CD4-positive, alpha-beta T cell treated with Interferon alpha-2 for 1 hour (primary cell): ENCODE measurements at places on chromosomes 16 and 17.

- DNase-seq: no peak
Measured at GRCh38 chr16:54648575-54648974, 282.1 kb upstream of the IRX5 start.

GRCh38 chr16:30054959-30055553 is 10.5 kb upstream of the ALDOA start:
- DNase-seq: peak; percentile 61

DNA sequence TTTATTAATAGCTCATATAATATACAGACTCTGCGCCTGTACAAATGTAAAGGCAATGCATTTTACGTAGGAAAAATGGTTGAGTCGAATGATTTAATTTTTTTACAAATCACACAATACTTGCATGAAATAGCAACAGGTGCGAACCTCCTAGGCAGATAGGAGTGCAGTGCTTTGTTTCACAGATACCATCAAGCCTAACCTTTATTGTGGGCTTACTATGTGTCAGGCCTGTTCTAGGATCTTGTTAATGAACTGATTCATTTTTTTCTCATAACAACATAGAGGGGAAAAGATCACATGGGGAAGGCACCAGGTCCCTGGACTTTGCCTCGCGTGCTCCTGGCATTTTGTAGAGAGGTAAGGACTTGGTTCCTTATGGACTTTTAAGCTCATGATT is 107.8 kb downstream of the PRKCB start:
- no peak for DNase-seq

- DNase-seq: no peak
Measured at GRCh38 chr16:2985893-2986355, 5.7 kb upstream of the PKMYT1 start.

DNA sequence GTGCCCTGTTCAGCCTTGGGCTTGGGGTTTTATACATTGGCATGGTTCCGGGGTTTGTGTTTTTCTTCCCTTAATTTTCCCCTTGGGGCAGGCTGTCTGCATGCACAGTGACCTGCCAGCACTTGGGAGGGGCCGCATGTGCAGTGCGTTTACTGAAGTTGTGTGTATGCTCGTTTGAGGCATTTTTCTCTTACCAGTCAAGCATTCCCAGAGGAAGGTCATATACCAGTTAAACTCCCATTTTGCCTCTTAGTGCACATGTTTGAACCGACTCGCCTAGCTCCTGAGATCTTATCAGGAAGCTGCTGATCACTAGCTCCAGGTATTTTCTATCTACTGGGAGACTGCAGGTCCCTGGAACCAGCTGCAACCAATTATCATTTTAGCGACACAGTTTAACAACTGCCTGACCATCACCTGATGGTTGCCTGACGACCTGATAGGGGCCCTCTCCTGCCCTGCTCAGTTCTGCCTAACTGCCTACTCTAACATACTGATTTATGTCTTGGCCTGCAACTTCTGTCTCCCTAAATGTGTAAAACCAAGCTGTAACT is 51.4 kb downstream of the MFSD11 start:
- no peak for DNase-seq

GRCh38 chr16:22353933-22354541 is 20.4 kb downstream of the CDR2 start:
- DNase-seq: no peak

DNA sequence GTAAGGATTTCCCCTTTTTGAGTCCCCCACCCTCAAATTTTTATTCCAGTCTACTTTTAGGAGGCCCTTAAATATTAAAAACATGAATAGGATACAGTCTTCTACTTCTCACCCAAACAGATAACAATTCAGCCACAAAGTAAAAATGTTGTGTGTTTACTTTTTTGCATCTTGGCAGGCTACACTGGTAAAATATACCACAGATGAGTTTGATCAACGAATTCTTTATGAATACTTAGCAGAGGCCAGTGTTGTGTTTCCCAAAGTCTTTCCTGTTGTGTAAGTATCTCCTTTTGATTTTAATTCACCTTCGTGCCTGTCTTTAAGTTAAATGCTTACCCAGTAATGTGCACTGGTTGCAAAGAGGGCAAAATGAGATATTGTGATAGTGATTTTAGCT is 34.4 kb upstream of the RAB11FIP4 start:
- no peak for DNase-seq

DNA sequence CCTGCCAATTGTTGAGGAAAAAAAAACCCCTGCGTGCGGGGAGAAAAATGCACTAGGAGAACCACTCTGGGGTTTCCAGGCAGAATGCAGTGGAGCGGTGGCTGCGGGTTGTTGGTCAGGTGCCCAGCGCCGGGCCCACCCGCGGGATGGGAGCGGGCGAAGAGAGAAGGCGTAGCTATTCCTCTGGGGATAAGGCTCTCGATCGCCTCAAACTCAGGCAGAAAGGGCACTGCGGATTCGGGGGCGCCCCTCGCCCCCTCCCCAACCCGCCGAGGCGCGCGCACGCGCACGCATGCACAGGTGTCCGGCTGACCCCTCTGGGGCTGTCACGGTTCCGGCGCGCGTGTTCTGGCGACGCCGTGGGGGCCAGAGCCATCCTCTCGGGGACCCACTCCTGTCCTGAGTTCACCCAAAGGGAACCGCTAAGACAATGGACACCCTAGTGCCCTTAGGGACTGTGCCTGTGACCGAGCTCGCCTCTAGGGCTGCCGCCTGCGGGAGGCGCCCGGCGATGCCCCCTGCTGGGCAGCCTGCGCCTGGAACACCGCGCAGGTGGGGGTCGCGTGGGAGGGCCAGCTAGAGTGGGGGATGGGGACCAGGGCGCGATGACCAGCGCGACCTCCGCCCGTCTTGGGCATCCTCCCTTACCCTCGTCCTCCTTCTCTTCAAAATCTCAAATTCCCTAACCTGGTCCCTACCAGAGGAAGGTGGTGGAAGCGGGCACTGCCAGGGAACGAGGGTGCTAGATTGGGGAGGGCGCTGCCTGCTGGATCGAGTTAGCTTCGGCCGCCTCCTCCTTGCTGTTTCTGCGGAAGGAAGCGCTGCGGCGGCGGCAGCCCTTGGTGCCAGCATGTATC is 14.4 kb upstream of the CBX8 start:
- DNase-seq: no peak

GRCh38 chr16:49621241-49622083 is 234.4 kb downstream of the ZNF423 start:
- no peak for DNase-seq

GRCh38 chr16:51151961-51152663 is 1.0 kb upstream of the SALL1 start:
- DNase-seq: no peak

GRCh38 chr17:63610854-63611253 is 10.2 kb downstream of the TACO1 start:
- no peak for DNase-seq

GRCh38 chr16:27405546-27406451 is 3.8 kb downstream of the IL21R start:
- DNase-seq: no peak

DNA sequence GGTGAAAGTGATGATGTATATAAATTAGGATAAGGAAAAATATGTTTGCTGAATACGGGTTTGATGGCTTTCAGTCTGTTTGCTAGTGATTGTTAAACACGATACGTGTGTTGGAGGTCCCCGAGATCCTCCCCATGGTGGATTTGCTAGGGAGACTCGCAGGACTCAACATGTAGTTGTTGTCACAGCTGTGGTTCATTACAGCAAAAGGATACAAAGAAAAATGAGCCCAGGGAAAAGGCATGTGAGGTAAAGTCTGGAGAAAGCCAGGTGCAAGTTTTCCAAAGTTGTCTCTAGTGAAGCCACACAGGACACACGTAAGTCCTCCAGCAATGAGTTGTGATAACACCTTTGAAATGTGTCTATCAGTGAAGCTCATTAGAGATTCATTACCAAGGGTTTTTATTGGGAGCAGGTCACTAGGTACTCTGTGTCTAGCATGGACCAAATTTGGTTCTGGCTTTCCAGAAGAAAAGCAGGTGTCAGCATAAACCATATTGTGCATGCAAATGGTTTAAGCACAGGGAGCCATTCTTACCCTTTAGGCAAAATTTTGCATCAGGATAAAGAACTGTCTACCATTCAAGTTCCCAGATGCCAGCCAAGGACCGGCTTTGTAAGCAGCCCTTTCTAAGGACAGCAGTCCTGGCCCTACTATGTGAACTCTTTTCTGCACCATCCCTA is 215.2 kb upstream of the WSCD1 start:
- no peak for DNase-seq

DNA sequence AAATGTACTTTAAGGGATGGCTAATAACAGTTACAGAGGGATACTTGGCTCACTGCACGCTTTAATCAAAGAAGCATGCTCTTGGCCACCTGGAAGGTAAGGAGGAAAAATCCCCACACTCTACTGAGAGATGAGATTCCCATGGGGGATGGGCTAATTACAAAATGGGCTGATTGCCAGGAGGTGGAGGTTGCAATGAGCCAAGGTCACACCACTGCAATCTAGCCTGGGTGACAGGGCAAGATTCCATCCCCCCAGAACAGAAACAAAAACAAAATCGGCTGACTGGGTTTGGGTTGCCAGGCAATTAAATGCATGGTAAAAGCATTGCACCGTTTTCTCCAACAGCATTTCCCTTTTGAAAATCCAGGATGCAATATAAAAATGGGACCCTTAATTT is 18.0 kb downstream of the N4BP1 start:
- no peak for DNase-seq

- DNase-seq: no peak
Measured at GRCh38 chr16:67931712-67932461, at the start of gene CTRL. CTRL (minus strand) TSS chr16:67931862; CDS start chr16:67931852, 10 bp downstream.

DNA sequence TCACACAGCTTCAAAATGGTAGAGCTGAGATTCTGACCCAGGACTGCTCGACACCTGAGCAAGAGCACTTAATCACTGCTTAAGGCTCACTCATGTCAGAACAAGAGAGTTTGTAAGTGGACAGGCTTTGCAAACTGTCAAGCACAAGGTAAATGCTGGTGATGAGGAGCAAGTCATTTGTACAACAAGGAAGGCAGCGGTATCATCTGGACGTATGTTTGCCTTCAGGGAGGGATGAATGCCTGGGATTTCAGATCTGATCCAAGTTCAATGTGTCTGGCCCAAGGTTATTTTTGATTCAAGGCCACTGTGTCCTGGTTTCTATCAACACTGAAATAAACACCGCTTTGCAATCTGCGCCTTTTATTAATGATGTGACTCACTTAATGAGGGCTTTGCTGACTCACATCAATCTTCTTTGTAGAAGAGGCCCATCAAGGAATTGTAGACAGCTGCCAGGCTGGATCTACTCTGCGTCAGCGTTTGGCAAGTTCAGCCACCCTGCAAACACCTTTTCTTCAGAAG is 174.4 kb upstream of the HS3ST3A1 start:
- DNase-seq: no peak

DNA sequence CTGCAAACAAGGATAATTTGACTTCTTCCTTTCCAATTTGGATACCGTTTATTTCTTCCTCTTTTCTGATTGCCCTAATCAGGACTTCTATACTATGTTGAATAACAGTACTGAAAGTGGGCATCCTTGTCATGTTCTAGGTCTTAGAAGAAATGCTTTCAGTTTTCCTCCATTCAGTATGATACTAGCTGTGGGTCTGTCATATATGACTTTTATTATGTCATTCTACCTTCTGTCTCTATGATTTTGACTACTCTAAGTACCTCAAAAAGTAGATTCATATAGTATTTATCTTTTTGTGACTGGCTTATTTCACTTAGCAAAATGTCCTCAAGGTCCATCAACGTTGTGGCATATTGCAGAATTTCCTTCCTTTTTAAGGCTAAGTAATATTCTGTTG is 111.5 kb upstream of the RBBP6 start:
- DNase-seq: no peak

DNA sequence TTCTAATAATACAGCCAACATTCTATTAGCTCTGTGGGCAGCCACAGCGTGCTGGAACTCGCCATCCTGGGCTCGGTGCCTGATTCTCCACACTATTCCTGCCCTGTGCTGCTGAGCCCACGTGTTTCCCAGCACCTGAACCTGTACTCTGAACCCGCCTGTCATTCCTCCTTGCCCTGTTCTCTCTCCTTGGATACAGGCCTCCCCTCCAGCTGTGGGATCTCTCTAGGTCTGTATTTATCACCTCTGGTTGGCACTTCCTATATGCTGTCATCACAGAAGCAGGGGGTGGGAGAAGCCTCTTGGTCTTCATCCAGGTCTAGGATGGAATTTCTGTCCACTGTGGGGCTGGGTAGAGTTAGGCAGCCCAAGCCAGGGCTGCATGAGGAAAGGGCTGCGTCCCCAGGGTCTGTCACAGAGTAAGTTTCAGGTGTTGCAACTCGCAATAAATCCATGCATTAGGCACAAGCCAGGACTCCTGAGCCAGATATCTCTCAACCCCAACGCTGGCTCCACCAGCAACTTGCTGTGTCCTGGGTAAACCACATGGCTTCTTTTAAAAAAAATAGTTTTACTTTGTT is 56.0 kb downstream of the ABAT start:
- DNase-seq: no peak

DNA sequence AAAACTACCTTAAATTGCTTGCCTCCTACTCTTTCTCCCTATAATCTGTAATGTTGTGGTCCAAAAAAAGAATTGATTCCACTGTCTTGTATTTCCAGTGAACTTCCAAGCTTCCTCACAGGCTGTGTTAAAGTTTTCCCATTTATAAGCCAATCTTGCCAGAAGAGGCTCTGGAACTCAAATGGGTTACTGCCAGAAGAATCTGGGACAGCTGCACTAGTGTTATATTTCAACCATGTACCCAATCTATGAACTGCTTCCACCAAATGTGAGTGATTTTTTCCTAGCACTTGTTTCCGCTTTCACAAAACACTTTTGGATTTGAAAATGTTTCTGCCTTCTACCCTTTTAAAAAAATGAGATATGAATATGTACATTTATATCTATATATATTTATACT is 1.8 kb downstream of the CCDC43 start:
- no peak for DNase-seq

GRCh38 chr17:72646176-72646575 is 446.3 kb downstream of the SLC39A11 start:
- DNase-seq: no peak

DNA sequence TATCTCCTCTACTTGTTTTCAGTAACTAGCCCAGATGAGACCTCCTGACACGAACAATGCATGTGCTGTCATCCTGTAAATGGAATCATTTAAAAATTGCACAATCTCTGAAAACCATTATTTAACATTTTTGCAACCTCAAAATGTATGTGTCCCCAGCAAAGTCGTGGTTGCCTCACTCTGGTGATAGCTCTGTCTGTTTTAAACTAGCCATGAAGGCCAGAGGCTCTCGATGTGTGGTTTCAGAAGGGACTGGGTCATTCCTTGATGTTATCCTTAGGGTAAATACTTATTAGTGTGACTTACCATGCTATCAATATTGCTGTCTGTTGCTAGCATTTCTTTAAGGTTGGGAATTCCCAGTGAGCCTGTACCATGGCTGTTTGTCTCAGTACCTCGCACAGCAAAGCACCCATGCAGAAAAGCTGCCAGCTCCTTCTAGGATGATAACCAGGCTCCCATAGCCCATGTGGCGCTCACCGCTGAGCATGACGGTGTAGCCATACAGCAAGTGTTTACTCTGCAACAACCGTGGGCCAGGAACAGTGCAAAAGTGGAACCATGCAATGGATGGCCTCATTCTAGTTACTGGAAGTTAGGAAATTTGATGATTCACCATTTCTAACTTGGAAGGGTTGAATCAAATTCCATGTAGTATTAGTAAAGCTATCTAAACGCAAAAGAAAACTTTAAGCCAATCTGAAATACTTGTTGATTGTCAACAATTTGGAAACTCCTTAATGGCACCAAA is 2.9 kb upstream of the PGS1 start:
- peak; percentile 61 for DNase-seq

- no peak for DNase-seq
Measured at GRCh38 chr16:6910301-6910700, 422.3 kb upstream of the RBFOX1 start.

- no peak for DNase-seq
Measured at GRCh38 chr17:61395409-61395982, 4.1 kb upstream of the TBX2 start.

GRCh38 chr16:88086571-88087516 is 135.6 kb downstream of the BANP start:
- DNase-seq: no peak
